ENCODE measurements at places on chromosomes 4 and X.
A peak's percentile ranks its signal among the peaks of the same experiment; 100 is the strongest.

- no peak for DNase-seq
Measured at GRCh38 chr4:14771094-14771493, 231.2 kb upstream of the CPEB2 start.

DNA sequence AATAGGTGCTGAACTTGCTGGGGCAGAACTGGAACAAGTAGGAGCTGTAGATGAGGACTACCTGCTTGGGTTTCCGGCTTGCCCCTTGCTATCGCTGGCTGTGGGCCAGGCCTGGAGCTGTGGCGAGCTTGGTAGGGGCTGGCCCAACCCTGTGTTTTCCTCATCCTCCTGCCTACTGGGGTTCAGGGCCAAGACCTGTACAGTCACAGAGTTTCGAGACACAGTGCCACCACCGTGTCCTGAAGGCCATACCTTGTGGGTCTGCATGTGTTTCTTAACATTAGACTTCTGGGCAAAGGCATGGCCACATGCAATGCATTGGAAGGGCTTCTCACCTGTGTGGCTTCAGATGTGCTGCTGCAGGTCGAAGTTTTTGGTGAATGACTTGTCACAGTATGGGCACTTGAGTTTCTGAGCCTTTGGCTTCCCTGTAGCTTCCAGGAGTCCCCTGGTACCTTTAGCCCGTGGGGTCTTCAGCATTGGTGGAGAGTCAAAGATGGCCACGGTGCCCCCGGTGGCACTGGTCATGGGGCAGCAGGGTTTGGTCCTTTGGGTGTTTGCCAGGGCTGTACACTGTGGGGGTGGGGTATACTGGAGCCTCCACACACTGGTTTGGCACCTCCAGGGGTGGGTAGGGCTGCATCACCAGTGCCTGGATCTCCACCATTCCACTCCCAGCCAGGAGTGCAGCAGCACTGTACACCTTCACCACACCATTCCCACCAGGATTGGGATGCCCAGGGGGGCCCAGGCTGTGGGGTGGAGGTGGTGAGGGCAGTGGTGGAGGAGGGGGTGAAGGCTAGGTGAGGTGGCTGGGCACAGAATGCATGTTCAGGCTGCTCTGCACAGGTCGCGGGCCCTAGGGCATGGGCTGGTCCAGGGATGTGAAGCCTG lies 52.1 kb downstream of the CFAP299 start:
- no peak for DNase-seq

GRCh38 chr4:110414561-110414920 lies 61.4 kb upstream of the ENPEP start:
- no peak for DNase-seq

DNA sequence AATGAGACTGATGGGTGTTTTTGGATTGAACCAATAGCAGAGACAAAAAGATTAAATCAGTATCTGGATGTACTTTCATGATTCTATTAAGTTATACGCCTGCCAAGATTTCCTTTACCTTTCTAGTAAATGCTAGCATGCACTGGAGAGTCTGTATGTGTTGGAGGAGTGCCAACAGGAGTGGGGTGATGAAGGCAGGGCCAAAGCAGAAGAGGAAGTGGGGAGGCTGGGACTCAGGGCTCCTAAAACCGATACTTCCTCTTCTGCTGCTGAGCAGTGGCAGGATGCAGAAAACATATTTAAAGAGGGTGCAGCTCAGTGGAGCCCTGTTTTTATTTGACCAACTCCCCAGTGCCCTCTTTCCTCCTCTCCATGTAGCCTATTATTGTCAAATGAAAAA lies 5.6 kb downstream of the CYSLTR1 start:
- DNase-seq = peak; percentile 29

DNA sequence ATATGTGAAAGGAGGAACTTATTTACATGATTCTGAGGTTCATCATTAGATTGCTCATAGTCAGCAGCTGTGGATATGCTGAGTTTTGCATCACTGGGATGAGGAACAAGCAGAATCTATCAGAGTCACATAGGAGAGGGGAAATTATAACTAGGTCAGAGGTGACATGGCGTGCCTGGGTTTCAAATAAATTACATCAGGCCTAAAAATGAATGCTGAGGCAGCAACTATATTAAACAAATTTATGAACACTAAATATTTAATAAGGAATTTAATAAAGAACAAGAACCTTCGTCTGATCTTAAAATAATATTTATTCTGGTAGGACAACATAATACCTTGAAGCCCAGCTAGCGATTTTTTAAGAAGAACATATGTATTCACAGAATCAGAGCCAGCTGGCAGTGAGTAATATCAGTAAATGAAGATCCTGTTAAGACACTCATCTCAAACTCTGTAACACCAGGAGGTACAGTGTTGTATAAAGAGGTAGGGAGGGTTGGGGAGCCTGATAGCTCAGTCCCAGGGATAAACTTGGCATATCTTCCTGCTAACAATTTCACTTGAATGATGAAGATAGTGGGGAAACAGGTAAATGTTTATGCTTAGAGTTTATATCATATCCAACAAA lies 60.9 kb upstream of the HS3ST1 start:
- DNase-seq = no peak

DNA sequence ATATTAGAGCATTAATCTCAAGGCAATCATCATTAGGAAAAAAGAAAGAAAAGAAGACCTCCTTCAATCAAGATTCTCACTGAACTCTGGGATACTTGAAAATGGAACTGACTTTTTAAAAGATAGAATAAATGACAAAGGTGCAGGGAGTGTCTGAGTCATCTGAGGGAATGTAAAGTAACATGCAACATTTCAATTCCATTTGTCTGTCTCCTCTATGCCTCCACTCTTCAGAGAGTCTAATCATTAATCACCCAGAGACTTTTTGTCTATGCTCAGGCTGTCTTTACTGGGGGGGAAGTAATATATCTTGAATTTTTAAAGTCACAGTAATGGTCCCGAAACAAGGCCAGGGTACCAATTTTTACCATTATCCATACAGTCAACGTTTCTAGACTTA lies 55.0 kb upstream of the PACRGL start:
- no peak for DNase-seq

DNA sequence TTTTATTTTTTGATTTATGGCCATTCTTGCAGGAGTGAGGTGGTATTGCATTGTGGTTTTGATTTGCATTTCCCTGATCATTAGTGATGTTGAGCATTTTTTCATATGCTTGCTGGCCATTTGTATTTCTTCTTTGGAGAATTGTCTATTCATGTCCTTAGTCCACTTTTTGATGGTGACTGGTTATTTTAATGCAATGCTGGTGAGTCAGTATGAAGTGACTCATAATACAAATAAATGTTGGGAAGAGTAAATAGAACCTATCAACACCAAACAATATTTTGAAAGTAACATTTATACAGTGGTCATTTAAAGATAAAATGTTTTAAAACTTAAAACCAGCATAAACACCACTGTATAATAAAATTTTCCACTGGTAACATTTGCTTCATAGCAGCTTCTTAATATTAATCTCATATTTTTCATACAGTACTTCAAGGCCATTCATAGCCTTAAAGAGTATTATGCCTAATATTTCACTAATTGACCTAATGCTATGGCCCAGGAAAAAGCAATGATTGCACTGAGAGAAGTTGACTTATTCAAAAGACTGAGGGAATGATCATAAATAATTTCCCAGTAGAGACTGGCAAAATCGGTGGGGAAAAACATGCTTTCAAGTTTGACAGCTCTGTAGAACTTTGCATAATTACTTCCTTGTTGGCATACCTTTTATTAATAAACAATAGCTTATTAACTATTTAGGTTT lies 33.9 kb downstream of the CASK start:
- DNase-seq = no peak

DNA sequence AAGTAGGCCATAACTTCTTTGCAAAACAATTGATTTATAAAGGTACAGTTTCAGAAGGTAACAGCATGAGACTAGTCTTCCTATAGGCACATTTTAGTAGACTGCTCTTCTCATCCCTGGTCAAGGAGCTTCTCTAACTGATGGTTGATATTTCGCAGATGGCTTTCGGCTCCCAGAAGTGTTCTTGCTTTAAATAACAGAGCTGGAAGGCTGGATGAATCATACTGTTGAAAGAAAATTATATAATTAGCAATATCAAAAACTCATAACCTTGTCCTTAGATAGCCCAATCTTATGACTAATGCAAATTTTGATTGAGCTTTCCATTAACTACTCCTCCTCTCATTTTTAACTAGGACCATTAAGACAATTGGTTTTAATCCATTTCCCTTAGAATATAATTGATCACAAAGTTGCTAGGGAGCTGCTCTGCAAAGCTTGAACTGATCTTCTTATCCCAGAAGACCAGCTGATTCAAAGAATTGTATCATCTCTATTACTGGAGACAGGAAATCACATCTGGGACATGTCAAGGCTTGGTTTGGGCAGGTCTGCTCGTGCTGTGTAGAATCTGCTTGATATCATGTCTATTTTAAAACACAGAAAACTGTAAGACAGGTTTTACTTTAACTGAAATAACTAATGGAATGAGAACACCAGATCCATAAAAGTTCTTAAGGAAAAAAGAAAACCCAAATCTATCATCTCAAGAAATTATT lies 38.6 kb downstream of the CENPU start:
- no peak for DNase-seq

- no peak for DNase-seq
Measured at GRCh38 chr4:184802697-184803015, 23.1 kb downstream of the ACSL1 start.

- no peak for DNase-seq
Measured at GRCh38 chrX:151287954-151288353, 109.1 kb upstream of the VMA21 start.

GRCh38 chr4:167955006-167955405 lies 137.3 kb upstream of the ANXA10 start:
- DNase-seq = no peak

GRCh38 chr4:183788308-183788905 lies 116.7 kb upstream of the STOX2 start:
- no peak for DNase-seq

GRCh38 chrX:13598877-13599276 lies 29.5 kb downstream of the EGFL6 start:
- no peak for DNase-seq
